Right ventricle myocardium superior (tissue), 1 donor: ENCODE measurements at places on chromosomes 5 and 9.

- DNase-seq, result no peak
These were observed 55.4 kb downstream of the SEMA4D start for GRCh38 chr9:89442501-89442978.

- no peak for DNase-seq
These were observed 400.2 kb upstream of the SGCD start for GRCh38 chr5:155926766-155927165.

DNA sequence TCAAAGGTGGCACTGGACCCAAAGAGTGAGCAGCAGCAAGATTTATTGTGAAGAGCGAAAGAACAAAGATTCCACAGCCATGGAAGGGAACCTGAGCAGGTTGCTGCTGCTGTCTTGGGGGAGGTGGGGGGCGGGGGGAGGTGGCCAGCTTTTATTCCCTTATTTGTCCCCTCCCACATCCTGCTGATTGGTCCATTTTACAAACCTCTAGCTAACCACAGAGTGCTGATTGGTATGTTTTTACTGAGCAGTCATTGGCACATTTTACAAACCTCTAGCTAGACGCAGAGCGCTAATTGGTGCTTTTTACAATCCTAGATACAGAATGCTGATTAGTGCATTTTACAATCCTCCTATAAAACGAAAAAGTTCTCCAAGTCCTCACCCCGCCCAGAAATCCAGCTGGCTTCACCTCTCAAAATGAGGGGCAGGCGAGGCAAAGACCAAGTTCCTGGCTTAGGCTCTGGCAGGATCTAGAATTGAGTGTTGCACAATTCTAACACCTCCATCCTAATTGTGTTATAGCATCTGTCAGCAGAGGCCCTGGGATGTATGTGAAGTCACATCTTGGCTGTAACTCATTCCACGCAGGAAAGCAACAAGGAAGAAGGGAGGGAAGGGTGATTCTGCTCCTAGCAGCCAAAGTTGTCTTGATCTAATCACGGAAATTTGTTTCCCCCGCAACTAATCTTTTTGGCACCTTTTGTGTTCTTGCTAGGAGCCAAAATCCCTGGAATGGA, 34.3 kb downstream of the ROR2 start:
- DNase-seq, result no peak

GRCh38 chr9:132672413-132672690, 2.1 kb downstream of the GTF3C4 start:
- no peak for DNase-seq

- no peak for DNase-seq
These were observed 144.4 kb upstream of the PHYKPL start for GRCh38 chr5:178376921-178377582.

GRCh38 chr9:113603773-113604172, 140.2 kb downstream of the RGS3 start:
- no peak for DNase-seq

DNA sequence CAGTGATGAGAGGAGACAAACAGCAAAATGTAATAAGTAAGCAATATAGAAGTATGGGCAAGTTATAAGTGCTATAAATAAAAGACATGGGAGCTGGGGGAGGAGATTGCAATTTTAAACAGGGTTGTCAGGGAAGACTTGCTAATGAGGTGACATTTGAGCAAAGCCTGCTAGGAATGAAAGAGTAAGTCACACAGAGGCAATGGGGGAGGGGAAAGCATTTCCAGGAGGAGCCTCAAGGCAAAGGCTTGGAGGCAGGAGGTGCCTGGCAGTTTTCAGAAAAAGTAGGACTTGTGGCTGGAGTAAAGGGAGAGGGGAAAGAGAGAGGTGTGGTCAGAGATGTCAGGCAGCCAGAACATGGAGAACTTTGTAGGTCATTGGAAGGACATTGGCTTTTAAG, 124.4 kb upstream of the NMUR2 start:
- DNase-seq, result no peak

- DNase-seq, result no peak
These were observed 15.2 kb downstream of the TNIP1 start for GRCh38 chr5:151065609-151066008.

DNA sequence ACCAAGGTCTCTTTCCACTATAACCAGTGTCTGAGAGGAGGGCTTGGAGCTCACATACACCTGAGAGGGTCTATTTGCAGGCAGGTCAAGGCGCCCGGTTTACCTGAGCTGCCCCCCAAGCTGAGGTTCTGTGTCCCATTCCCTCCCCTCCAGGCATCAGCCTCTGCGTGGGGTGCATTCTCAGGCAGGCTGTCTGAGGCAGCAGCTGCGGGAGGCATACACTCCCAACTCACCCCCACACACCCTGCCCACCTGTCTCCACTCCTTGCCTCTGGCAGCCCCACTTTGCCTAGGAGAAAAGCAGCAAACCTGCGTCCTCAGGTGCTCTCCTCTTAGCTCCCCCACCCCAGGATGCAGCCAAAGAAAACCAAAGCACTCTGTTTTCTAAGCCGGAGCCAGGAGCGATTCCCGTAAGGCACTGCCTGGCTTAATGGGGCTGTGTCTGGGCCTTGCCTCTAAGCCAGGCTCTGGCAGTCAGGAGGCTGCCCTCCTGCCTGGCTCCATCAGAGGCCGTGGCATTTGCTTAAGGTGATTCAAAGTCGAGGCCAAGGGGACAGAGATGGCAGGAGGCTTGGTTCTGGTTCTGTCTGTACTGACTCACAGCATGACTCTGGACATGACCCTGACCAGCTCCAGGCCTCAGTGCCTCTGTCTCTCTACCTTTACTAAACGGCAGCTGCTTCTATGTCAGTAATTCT, 139.2 kb upstream of the TRIM32 start:
- DNase-seq, result no peak

GRCh38 chr9:4443439-4443838, 46.8 kb upstream of the SLC1A1 start:
- no peak for DNase-seq

DNA sequence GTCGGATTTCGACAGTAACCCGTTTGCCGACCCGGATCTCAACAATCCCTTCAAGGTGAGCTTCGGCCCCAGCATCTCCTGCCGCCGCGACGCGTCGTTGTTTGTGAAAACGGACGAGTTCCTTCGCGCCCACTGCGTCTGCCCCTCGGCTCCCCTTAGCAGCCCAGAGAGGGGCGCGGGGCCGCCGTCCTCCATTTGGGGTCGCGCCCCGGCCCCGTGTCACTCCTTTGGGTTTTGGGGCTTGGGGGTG, 182 bp downstream of the SCAMP1 start:
- DNase-seq, result no peak

DNA sequence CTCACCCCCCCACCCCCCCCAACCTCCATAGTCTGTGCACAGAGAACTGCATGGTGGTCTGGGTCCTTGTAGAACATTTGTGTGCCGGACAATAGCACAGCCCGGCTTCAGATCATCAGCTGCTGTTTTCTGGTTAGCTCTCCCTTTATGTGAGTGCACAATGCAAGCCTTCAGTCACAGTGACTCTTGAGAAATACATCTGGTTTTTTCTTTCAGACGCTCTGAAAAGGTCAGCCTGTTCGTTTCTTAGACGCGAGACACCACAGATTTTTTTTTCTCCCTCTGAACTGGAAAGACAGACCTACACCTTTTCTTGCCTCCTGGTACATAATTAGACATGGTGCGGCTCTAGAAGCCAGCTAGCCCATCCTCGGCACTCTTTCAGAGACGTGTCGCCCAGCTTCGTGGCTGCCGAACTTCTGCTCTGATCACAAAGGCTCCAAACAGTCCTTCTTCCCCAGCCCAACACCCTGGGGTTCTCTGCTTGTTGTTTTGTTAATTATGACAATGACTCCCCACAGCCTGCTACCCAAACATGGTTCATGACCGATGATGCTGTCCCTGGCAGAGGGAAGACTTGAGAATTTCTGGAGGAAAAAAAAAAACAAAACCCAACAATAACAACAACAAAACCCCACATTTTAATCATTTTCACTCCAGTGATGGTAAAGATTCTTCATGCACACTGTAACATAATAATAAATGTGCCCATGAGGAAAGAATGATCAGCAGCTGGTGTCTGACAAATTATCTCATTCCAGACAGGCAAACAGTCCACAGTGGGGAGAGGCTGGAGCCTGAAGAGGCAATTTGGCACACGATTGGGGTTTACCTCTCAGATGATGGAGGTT, 241.4 kb upstream of the ZNF462 start:
- no peak for DNase-seq

GRCh38 chr5:64074533-64074932, 91.1 kb upstream of the RNF180 start:
- DNase-seq, result no peak

DNA sequence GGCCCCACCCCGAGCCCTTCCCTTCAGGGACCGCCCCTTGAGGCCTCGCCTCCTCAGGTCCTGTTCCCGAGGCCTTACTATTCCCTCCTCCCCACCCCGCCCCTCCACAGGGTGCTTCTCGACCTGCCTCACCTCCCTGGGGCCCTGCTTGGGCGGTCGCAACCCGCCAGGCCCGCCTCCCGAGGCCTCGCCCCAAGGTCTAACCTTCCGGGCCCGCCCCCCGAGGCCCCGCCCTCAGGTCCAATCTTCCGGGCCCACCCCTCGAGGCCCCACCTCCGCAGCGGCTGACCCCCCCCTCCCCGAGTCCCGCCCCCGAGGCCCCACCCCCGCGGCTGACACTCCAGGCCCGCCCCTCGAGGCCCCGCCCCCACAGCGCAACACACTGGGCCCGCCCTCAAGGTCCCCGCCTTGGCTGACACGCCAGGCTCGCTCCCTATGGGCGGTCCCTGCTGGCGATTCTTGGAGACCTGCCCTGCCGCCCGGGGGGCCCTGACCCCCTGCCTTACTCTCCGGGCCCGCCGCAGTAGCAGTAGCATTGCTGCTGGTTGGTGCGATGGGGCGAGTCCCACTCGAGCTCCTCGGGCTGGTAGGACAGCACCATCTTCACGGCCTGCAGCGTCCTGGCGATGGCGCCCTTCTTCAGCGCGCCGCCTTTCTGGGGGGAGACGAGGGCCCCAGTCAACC, 8.2 kb downstream of the PHF19 start:
- peak; percentile 96 for DNase-seq

DNA sequence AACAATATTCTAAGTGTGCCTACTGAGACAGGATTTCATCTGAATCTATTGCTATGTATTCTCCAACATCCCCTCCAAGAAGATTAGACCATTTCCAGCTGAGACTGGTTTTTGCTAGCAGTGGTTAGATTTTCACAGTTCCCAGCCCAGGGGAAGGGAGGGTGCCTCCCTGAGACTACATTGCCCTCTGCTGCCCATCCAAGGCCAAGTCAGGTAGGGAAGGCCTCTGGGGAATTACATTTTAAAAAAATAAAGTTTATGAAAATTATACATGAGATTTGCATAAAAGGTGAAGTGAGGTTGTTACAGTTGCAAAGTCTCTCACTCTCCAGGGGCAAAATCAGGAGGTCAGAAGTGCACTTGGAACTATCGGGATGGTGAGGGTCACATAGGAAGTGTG, 28.0 kb upstream of the SYK start:
- DNase-seq, result no peak

DNA sequence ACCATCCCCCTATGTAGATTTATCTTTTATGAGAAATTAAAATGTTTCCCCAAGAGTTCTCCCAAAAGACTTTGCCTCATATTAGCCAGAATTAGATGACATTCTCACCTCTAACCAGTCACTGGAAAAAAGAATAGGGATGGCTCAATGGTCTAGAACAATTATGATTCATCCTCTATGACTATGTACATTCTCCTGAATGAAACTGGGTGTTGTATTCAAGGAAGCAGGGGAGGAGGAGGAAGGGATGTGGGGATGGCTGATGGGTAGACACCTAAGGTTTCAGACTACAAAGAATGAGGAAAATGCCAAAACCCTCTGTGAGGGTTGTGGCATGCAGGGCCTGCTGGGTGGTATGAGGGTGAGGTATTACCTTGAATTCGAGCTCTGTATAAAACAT, 49.5 kb upstream of the BRINP1 start:
- no peak for DNase-seq

DNA sequence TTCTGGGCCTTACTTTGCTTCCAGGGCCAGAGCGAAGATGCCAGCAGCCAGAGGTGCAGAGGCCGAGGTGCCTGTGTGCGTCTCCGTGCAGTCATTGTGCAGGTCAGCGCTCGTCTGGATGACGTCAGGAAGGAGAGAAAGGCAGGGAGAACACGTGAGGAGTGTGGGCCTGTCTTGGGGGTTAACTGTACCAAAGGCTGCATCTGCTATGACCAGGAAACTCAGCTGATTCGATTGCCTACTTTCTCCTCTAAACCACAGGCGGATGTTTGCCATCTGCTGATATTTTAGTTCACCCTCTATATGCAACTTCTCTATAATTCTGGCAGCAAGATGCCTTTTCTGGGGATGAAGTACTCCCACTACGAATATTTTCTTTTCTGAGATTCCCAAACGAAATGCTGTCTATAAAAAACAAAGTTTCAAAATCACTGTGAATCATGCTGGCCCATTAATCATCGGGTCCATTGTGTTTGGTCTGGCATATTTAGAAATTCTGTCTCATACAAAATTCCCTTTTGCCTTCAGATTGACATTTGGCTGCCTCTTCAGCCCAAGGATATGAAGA, 24.8 kb downstream of the PCSK1 start:
- DNase-seq, result no peak

DNA sequence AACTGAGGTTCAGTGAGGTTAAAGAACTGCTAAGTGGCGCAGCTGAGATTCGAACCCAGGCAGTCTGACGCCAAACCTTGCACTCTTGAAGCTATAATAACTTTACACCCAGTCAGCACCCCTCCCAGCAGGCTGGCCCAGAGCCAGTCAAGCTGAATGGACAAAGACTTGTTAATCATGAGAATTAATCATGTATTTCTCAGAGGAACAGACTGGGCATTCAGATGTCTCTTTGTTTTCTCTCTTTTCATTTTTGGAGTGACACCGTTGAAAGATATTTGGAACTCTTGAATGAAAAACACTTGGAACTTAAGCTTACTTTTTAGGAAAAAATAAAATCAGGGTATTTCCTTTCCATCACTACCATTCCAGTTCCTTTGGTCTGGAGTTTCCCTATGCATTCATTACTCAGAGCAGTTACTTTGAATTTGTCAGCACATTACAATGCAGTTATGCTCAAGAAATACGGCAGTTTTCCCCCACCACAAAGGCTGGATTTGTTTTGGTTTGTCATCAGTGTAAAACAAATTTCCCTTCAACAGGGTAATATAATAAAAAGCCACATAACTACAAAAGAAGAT, 22.6 kb upstream of the MAMDC2 start:
- DNase-seq, result peak; percentile 87

DNA sequence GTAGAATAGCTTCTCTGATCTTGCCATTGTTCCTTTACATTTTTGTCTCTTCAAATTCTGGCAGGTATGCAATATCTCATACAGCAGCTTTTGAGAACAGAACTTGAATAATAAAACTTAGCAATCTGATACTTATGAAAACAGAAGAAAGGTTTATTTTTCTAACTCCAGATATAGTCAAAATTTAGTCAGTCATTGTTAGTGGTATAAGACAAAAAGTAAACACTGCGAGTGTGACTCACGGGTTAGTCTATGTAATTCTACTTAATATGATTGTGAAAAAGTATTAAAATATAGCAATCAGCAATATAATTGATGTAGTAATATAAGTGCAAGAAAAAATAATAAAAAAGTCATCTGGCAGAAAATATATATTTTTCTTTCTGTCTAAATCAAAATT, 910.4 kb downstream of the DNAH5 start:
- no peak for DNase-seq

DNA sequence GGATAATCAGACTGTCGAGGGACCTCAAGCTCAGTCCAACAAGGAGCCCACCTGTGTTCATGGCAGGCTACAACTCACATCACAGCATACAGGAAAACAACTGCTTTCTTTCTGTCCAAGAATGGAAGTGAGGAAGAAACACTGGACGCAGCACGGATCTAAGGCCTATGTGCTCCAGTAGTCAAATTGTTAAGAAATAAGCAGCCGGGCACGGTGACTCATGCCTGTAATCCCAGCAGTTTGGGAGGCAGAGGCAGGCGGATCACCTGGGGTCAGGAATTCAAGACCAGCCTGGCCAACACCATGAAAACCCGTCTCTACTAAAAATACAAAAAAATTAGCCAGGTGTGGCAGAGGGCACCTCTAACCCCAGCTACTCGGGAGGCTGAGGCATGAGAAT, 427.8 kb downstream of the BNC2 start:
- no peak for DNase-seq
